ENCODE measurements at places on chromosomes 6 and 20.

- no peak overlapping the region for H3K27ac ChIP-seq
- H3K4me1 ChIP-seq = peaks cover 7% of the 10 kb centered on the region
- H3K36me3 ChIP-seq = no peaks in the 10 kb centered on the region
- no peak overlapping the region for H3K4me3 ChIP-seq
- no peak for DNase-seq
- H3K27me3 ChIP-seq = no peaks in the 10 kb centered on the region
Measured at GRCh38 chr6:152598901-152599537, 38.1 kb downstream of the SYNE1 start.

DNA sequence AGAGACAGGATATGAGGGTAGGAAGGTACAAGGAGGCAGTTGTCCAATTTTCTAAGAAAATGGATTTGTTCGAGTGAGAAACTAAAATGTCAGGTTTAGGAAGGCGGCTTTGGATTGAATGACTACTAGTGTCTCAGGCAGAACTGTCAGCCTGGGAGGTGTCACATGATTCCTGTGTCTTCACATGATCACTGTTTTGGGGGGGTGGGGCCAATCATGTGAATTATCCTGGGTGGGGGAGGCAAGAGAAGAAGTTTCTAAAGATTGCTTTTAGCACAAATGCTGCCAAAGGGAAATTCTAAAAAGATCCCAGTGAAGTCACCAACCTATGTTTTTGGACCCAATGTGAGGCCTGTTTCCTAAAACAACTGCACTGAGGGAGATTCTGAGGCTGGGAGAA lies 2.3 kb downstream of the SIRPA start:
- H3K4me1 ChIP-seq = peaks cover 10% of the 10 kb centered on the region
- no peak overlapping the region for H3K27ac ChIP-seq
- H3K36me3 ChIP-seq = no peaks in the 10 kb centered on the region
- no peak for DNase-seq
- peaks cover 27% of the 10 kb centered on the region for H3K27me3 ChIP-seq

GRCh38 chr6:45487645-45488044 lies 109.9 kb upstream of the SUPT3H start:
- peaks cover 4% of the 10 kb centered on the region for H3K27me3 ChIP-seq
- peaks cover 5% of the 10 kb centered on the region for H3K4me1 ChIP-seq
- H3K36me3 ChIP-seq = no peaks in the 10 kb centered on the region
- no peak overlapping the region for H3K4me3 ChIP-seq

- no peak for DNase-seq
- H3K4me1 ChIP-seq = peaks cover 2% of the 10 kb centered on the region
- H3K27me3 ChIP-seq = no peaks in the 10 kb centered on the region
Measured at GRCh38 chr6:20918868-20919267, 384.6 kb downstream of the CDKAL1 start.

GRCh38 chr20:59020938-59021551 lies 1.8 kb downstream of the TUBB1 start:
- H3K4me1 ChIP-seq = peaks cover 9% of the 10 kb centered on the region
- H3K27ac ChIP-seq = no peak overlapping the region
- DNase-seq = no peak

All from progenitor cell of endocrine pancreas (in vitro differentiated cells).